NCI-H1092 treated with DMSO at 0.1 percent for 48 hours (cell line): ENCODE measurements at places on chromosomes 1 and 21.

- no peak for DNase-seq
Measured at GRCh38 chr1:167392200-167392696, 126.1 kb downstream of the CD247 start.

GRCh38 chr21:44517175-44517899 lies 22.7 kb downstream of the KRTAP10-1 start:
- no peak for DNase-seq

DNA sequence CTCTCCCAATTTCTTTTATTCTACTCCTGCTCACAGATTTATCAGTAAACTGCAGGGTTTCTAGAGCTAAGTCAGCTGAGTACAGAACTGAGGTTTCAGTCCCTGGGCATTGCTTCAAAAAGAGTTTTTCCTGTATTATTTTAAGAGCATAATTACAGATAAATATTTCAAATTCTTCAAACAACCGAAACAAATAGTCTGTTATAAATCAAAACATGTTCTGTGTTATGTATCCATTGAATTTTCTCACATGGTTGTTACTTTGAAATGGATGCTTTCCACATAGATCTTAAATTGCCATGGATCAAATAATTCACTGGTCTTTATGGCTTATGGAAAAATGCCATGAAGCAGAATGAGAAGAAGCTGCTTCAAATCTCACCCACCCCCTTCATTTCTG lies 64.5 kb downstream of the LRRC8C start:
- no peak for DNase-seq

GRCh38 chr1:205580140-205580922 lies 51.5 kb downstream of the ELK4 start:
- no peak for DNase-seq

DNA sequence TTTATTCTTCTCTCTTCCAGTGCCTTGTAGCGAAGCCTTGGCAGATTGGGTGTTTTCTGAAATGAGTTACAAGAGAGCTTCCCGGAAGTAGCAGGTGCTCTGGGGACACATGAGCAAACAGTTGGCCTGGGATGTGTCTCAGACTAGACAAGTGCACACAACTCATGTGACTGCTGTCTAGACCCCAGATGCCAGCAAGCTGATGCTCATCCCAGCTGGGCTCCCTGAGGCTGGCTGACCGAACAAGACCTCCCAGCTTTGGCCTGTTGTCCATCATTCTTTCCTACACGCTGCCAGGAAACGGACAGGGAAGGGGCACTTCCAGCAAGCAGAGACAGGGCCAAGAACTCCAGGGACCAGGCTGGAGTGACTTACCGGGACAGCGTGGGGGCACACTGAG lies 18.7 kb upstream of the CSF1 start:
- no peak for DNase-seq

GRCh38 chr1:102838016-102838415 lies 270.3 kb downstream of the COL11A1 start:
- no peak for DNase-seq

DNA sequence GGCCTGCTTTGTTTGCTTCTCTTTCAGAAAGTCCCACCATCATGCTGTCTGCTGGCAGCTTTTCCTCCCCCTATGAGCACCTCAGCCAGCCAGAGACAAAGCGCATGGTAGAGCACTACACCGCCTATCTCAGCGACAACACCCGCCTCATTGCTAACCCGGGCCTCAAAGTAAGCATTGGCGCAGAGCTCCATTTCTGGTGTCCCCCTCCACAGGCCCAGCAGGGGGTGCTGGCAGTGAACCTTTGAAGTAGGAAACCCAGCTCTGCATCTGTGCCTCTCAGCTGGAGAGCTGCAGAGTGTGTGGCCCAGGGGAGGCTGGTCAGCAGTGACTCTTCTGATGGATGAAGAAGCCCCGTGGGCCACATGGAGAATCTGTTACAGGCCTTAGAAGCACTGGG lies 81.2 kb upstream of the RAVER2 start:
- no peak for DNase-seq

GRCh38 chr1:41734201-41734970 lies 184.3 kb downstream of the HIVEP3 start:
- DNase-seq, result no peak

DNA sequence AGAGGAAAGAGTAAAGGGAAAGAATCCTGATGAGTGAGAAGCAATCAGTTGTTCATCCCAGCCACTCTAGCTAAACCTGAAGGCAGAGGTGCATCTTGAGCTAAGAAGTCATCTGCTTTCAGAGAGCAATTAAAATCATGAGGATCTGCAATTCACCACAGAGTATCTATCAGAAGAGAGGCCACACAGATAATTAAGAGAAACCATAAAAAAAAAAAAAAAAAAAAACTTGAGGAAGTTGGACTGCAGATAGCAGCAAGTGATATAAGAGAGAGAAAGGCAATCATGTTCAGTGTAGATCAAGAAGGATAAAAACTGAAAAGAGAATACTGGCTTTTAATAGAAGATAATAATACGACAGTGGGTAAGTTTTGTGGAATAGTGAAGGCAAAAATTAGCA lies 17.7 kb downstream of the FOXJ3 start:
- no peak for DNase-seq

GRCh38 chr1:30311749-30312148 lies 411.6 kb downstream of the MATN1 start:
- no peak for DNase-seq

- DNase-seq, result no peak
Measured at GRCh38 chr1:112297536-112297935, 98.5 kb upstream of the CTTNBP2NL start.

- no peak for DNase-seq
Measured at GRCh38 chr21:39845571-39846130, 21.6 kb upstream of the PCP4 start.

GRCh38 chr1:162128693-162129356 lies 59.3 kb downstream of the NOS1AP start:
- DNase-seq, result no peak

GRCh38 chr1:232596666-232597303 lies 33.1 kb downstream of the SIPA1L2 start:
- peak; percentile 15 for DNase-seq

DNA sequence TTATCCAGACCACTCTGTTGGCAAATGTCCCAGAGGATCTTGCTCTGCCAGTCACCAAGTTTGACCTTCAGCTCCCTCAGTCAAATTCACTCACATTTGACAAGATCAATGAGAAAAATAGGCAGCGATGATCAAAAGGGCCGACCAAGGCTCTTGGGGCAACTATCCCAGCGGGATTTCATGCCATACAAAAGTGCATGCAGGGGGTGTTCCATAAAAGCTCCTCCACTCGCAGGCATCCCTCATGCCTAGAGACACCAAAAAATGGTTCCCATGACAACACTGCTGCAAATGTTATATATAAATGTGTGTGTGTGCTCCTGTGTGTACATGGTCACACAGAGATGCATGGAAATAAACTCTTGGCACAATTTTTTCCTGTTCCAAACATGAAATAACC lies 16.2 kb upstream of the EIF4G3 start:
- DNase-seq, result no peak

DNA sequence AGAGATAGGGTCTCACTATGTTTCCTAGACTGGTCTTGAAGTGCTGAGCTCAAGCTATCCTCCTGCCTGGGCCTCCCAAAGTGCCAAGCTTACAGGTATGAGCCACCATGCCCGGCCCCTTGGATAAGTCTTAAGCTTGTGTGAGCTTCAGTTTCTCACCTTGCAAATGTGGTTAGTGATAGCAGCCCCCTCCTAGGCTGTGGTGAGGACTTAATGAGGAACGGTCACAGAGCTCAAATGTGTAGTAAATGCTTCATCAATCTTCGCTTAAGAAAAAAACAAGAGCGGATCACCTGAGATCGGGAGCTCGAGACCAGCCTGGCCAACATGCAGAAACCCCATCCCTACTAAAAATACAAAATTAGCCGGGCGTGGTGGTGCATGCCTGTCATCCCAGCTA lies 3.0 kb downstream of the CNR2 start:
- DNase-seq, result no peak

- no peak for DNase-seq
Measured at GRCh38 chr1:21271550-21271949, 18.7 kb downstream of the ECE1 start.

GRCh38 chr1:239361403-239361802 lies 25.0 kb upstream of the CHRM3 start:
- DNase-seq, result no peak

DNA sequence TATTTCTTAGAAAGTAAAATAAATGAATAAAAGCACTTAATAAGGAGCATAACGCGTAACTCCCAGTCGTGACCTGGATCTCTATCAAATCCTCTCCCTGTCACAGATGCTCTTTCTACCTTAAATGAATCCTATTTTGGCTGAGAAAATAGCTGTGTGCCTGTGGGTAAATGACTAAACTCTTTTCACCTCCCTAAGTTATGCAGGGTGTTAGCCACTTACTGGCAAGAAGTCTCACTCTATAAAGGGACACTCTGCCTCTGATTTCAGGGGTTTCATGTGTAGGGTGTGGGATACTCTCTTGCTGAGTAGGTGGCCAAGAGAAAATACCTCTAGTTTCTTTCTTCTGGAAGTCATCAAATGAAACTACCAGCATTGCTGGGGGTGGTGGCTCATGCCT lies 24.3 kb upstream of the PPP1R15B start:
- no peak for DNase-seq

- DNase-seq, result no peak
Measured at GRCh38 chr1:11802973-11803885, 2.5 kb downstream of the MTHFR start.

GRCh38 chr1:119007670-119008482 lies 19.7 kb upstream of the TBX15 start:
- DNase-seq, result peak; percentile 10

DNA sequence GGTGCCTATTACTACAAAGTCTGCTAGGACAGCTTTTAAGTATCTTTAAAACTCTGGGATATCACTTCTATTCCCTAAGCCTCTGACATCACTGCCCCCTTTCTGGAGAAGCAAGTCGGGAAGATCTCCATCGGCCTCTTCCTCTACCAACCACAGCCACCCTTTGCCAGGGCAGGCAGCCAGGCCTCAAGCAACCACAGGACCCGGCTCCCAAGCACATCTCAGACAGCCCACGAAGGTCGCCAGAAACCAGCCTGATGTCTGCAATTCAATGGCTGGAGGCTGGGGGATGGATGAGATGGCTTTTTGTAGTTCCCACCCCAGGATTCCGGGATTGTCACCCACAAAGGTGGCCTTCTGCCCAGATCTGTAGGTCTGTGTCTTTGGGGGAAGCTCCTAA lies 70.7 kb downstream of the LGR6 start:
- no peak for DNase-seq

- no peak for DNase-seq
Measured at GRCh38 chr1:227758366-227758765, 23.1 kb downstream of the SNAP47 start.

DNA sequence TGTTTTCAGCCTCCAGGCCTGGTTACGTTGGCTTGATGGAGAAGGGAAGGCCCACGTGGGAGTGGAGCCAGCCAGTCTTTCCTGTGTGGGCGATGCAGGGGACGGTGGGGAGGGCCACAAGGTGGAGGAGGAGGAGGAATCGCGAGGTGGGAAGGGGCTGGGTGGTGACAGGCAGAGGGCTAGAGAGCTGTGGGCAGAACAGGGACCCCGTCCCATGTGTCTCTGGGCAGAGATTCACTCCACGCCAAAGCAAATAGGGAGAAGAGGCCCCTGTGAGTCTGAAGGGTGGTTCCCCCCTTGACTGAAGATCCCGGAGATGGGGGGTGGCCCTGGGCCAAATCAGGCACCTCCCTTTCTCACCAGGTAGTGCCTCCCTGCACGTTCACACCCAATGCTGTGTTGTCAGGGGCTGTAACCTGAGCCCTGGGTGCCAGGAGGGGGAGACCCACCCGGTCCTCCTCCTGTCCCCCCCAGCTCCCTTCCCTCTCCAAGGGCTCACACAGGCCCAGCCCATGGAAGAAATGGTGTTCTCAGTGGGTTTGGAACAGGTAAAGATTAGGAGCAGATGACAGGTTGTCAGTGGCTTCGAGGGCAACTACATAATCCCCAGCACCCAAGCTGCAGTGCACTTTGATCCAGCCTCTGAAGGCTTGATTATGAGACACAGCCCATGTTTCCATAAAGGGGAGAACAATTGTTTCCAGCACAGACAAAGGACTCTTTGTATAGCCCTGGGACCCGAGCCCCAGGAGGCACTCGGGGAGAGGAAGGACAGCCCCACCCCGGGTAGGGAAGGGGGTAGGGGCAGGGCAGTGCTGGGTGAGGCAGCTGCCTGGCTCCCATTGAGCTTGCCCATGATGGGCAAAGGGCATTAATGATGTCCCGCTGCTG lies 37.7 kb upstream of the GPR37L1 start:
- peak; percentile 83 for DNase-seq

DNA sequence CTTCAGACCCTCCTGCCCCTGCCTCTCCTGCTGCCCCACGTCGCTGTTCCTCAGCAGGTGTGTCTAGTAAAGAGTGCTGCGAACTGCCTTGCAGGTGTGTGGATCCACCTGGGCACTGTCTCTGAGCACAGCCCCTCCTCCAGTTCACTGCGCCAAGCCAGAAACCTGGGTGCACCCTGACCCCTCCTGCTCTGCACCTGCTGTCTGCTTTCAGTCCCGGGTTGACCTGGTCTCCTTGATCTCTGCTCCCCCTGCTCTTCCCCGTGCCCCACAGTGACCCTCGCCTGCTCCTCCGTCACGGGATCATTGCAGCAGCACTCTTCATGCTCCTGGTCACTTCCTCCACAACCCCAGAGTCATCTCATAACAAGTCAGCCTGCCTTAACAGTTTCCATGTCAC lies 6.5 kb downstream of the A3GALT2 start:
- no peak for DNase-seq

- no peak for DNase-seq
Measured at GRCh38 chr1:210516697-210517459, 188.2 kb downstream of the HHAT start.

- DNase-seq, result no peak
Measured at GRCh38 chr1:247496581-247497285, 38.8 kb upstream of the OR2B11 start.

DNA sequence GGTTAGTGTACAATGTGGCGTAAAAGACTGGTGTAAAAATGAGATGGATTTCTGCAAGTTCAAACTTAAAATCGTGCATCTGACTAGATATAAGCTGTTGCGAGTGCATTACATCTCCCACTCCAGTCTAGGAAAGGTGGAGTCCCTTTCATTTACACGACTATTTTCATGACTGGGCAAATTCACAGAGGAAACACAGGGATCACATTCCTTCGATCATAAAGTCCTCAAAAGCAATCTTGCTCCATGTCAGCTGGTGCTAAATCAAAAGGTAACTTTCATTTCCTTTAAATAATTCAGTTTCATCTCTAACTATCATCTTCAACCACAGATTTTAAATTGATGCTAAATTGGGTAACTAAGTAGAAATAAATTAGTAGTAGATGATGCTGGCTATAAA lies 100.0 kb downstream of the HLCS start:
- DNase-seq, result no peak

GRCh38 chr1:67679691-67680090 lies 5.3 kb upstream of the GADD45A start:
- DNase-seq, result no peak

DNA sequence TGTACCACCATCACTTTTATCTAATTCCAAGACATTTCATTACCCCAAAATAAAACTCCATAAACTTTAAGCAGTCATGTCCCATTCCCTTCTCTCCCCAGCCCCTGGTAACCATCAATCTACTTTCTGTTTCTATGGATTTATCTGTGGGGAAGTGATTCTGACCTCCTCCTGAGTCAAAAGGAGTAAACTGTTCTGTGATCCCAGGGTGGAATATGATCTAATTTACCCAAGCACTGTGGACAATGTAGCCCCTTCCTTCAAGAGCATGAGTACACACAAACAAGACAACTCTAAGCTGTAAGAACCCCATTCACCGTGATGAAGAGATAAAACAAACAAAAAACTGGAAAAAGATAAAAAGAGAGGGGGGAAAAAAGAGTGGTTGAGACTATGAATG lies 77.9 kb downstream of the PLPP3 start:
- DNase-seq, result no peak

- DNase-seq, result no peak
Measured at GRCh38 chr1:90386899-90387720, 330.0 kb downstream of the BARHL2 start.
